ENCODE measurements at places on chromosomes 2 and 18.
A peak's percentile ranks its signal among the peaks of the same experiment; 100 is the strongest.

DNA sequence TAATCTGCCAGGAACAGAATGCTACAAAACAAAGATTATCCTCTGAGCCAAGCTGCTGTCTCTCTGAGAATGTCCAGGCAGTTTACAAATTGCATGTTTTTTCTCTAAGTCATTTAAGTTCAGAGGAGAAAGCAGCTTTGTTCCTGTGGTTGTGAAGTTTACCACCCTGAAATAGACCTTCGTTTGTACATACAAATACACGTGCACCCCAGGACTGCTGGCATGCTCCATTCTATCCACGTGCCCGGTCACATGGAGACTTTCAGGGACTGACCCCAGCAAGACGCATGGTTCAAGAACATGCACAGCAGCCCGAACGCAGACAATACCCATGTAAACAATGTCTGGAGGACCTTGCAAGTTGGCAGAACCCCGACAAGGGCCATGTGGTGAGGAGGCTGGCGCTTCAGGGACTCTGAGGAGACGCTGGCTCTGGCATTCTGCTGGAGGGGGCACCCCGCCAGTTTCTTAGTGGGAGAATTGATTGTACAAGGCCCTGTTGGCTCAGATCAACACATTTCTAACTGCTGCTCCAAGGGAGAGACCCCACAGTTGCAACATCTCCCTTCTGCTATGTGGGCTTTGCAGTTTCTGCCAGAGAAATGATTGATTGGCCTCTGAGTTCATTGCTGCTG is 33.3 kb downstream of the FAM178B start:
- peak; percentile 52 for DNase-seq

DNA sequence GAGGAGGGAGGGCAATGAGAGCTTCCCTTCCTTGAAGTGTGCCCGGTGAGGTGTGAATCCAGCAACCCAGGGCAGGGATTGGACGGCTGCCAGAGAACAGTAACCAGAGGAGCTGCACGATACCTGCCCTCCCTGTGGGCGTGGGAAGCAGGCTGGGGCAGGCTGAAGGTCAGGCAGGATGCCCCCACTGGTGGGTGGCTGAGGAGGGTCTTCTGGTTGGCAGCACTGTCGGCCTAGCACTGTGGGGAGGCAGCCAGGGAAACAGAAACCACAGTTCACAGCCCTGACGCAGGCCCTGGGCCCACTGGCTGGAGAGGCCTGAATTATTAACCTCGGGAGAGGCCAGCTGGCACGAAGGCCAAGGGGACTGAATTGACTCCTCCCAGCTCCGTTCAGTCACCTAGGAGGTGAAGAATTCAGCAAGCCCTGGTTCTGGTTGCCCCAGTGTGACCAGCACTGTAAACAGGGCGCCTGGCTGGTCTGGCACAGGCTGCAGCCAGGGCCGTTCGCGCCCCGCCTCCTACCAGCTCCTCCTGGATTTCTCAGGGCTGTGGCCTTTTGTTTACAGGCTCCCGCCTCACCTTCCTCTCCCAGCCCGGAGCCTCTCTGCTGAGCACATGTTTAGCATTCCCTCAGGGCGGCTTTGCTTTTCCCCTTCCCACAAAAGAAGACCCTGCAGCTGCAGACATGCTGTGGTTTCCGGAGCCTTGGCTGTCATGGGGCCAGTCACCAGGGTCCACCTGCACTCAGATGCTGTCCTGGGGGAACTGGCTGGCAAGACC is 97.8 kb downstream of the B3GNT2 start:
- DNase-seq: peak; percentile 86

DNA sequence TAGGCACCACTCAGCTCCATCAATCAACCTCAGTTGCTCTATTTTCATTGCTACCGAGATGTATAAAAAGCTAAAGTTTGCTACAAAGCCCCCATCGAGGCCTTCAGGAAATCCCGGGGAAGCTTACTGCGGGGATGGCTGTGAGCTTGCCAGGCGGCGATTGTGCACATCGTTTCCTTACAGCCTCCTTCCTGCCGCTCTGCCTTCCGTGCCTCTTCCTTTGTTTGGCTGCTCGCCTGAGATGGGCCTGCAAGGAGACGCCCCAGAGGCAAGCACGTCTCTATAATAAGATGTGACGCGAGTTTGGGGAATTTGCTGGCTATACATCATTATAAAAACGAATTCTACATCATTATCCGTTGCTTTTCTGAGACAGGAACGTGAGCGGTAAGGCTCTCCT is 41.6 kb downstream of the DHRS9 start:
- no peak for DNase-seq

DNA sequence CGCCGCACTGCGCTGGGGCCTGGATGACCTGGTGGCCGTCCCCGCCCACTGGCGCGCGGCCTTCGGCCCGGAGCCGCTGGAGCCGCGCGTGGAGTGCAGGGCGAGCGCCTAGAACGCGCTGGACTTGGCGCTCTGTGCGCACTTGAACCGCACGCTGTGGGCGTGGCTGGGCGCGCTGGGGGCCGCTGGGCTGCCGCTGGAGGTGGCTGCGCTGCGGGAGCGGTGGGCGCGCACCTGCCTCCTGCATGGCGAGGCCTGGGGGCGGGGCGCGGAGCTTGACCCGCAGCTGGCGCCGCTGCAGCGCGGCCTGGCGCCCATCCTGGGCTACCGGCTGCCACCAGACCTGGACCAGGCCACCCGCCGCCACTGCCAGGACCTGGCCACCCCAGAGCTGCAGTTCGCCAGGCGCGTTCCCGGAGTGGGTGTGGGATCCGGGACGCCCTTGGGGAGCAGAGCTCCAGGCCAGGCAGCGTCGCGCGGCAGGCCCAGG is 9.9 kb downstream of the AQP12B start:
- no peak for DNase-seq

DNA sequence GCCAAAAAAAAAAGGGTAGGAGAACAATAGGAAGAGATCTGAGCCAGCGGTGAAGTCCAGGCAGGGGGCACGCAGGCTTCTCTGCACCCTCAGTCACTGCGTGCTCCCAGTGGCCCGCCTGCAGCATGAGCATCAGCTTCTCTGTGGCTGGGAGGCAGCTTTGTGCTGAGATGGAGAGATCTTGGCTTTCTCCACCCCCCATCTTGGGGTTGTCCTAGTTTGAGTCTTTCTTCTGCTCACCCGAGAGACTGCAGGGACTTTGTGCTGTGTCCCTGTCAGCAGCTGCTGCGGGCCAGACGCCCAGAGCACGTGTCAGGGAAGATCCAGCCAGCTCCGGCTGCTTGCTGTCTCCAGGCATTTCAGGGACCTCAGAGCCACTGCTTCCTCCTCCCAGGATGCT is 20.3 kb downstream of the TRAPPC12 start:
- DNase-seq: no peak

DNA sequence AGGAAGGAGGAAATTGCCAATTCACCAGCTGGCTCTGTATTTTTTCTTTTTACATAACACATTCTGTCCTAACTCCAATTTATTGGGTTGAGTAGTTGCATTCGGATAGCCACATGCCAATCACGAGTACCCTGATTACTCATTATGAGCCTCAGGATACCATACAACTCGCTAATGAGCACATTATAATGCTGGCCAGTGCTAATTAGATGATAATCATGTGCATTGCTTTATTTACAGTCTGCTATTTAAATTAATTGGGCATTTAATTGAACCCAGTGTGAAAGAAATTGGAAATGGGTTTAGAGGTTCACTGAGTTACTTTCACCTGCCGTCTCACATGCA is 15.2 kb downstream of the G6PC2 start:
- no peak for DNase-seq

DNA sequence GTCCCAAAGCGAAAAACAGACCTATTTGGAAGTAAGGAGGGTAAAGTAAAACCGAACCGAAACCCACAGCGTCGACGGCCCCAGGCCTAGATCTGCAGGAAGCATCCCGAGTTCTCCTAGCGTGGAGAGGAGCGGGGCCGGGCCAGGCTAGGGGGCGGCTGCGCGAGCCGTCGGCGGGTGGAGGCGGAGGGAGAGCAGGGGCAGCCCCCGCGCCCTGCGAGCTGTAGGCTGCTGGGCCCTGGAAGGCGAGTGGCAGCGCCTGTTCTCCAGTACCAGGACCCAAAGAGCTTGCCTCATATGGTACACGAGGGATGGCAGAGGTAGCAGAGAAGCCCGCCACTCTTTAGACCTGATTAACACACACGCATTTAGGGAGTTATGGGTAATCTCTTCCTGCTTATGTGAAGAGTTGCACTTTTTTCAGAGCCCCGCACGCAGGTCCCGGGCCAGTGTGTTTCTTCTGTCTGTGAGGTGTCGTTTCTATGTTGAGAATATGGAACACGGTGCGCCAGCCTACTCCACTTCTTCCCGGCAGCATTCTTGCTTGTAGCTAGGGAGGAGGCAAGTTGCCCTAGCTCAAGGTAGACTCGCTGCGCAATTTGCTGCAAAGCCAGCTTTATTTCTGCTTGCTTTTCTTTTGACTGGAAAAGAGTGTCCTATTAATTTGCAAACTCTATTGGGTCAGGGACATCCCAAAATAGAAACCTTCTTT is 71.1 kb downstream of the ARHGEF33 start:
- no peak for DNase-seq

All from breast epithelium (tissue), 4 donors.